NCI-H1092 (cell line): ENCODE measurements at places on chromosomes 7 and 10.

DNA sequence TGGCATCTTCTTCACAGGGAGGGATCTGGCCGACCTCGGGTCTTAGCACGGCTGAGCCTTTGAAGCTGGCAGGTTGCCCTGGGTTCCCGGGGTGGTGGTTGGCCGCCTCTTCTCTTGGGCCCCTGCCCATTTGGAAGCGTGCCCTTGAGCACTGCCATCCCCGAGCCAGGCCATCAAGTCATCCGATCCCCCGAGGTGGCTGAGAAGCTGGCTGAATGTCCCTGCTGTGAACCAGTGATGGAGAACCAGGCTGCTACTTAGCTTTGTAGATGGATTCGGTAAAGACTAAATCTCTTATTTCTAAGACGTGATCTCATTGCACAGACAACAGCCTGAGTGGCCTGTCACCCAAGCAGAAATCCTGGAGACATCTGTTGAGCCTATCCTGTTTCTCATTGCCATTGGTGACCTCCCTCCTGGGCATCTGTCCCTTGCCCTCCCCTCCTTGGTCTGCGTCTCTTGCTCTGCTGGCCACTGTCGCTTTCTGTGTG is 74.3 kb downstream of the GRK5 start:
- peak; percentile 88 for DNase-seq

DNA sequence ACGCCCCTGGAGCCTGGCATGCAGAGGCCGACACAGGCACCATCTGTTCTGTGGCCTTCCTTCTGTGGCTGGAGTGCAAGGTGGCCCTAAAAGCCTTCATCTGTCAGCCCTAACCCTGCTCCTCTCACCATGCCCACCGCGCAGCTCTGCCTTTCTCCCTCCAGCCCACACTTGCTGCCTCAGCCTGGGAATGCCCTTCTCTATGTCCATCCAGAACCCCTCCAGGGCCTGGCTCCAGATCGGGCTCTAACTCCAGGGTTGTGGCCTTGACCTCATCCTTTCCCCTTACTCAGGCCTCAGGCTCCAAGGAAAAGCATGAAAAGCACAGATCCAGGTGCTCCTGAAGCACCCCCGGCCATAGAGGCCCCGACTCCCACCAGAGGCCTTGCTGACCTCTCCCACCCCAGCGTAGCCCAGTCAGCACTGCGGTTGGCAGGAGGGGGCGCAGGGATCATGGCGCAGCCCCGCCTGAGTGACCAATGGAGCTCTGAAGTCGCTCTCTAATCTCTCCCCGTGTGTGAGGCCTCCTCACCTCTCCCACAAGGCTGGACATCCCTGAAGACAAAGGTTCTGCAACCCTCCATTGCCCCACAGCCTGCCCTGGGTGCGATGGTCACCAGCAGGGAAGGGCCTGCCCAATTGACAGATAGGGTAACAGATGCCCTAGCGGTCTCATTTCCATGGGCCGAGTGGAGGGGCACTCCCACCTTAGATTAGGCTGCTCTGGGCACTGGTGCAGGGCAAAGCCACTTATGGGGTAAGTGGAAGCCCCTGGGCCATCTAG is 9.2 kb downstream of the ZCCHC24 start:
- DNase-seq = no peak

GRCh38 chr7:34849986-34850385 is 187.3 kb downstream of the DPY19L1 start:
- no peak for DNase-seq

DNA sequence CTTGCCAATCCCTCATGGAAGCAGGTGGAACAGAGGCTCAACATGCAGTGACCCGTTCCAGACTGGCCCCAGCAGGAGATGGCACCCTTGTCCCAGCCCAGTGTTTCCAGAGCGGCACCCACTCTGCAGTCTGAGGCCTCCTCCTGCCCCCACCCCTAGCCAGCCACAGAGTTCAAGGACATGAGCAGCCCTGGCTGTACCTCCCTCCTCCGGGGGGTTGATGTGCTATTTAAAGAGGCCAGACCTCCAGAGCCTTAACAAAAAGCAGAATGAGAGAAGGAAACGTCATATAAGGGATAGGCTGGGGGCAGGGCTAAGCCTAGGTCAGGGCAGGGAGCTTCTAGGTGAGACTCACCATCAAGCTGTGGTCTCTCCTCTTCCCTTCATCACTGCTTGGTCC is 115.7 kb upstream of the NANOS1 start:
- no peak for DNase-seq

- DNase-seq = no peak
These were observed 118.3 kb upstream of the ZNF438 start for GRCh38 chr10:31149835-31150512.

- DNase-seq = no peak
These were observed 71.4 kb downstream of the WDR37 start for GRCh38 chr10:1127629-1128028.

- no peak for DNase-seq
These were observed 37.2 kb upstream of the SLC35G1 start for GRCh38 chr10:93856349-93857145.

DNA sequence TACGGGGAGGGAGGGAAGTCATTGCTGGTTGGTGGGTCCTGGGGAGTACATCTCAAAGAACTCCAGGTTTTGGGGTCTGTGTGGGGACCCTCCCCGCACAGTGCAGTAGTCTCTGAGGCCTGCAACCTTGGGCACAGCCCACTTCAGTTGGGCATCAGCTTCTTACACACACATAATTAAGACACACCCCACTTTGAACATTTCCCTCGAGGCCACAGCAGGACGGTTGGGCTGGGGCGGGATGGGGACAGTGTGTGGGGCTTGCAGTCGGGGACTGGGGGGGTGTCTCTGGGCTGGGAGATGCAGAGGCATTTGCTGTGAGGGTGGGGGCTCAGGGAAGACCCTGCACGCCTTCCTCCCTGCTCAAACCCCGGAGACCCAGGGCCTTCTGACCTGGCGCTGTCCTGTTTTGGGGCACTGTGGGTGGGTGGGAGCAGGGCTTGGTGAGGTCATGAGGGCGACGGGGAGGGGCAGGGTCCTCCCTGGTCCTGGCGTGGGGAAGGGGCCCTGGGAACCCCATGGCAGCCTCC is 1.3 kb downstream of the LFNG start:
- DNase-seq = no peak

DNA sequence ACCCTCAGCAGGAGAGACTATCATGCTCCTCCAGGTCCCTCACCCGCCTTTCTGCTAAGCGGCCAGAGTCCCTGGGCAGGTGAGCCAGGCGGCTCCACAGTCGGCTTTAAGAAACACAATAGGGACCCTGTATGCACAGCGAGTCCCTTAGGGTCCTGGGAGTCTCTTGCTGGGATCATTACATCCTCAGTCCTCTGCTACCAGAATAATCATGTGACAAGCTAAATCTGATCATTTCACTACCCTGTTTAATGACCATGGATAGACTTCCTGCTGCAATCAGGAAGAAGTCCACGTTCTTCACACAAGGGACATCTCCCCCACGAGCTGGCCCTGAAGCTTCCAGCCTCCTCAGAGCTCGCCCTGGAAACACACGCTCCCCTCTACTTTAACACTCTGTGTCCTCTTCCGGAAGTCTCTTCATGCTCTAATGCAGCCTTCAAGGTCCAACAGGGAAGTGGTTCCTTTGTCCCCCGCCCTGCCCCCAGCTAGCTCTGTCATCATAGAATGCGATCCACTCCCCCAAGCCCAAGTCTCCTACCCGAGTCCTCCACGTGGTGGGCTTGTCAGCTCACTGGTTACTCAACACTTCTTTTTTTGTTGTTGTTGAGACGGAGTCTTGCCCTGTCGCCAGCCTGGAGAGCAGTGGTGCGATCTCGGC is 101.5 kb downstream of the RNF216 start:
- no peak for DNase-seq

GRCh38 chr10:24341371-24341770 is 132.4 kb downstream of the KIAA1217 start:
- DNase-seq = no peak

GRCh38 chr7:18020138-18020715 is 7.4 kb downstream of the PRPS1L1 start:
- no peak for DNase-seq

- DNase-seq = no peak
These were observed 194.8 kb downstream of the GRM8 start for GRCh38 chr7:127057918-127058317.

DNA sequence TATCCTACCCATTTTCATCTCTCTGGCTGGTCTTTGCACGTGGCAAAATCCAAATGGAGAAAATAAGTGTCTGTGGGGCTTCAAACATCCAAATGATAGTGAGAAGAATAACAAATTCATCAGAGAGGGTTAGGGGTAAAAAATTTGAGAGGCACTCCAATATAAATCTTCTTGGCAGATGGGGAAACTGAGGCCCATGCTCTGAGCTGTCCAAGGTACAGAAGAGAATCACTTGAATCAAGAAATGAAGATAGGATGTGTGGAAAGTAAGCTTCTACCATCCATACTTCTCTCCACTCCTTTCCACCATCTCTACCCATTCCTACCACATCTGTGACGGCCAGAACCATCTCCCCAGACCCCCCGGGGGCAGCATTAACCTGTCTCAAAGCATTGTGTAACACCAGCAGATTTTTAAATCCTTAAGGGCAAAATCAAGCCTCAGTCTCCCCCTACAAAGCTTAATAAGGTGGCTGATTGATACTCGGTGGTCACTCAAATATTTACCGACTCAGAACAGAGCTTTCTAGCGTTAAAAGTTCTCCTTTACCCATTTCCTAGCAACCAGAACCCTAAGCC is 818 bp downstream of the GOT1 start:
- DNase-seq = no peak

- DNase-seq = no peak
These were observed 904.6 kb upstream of the SORCS1 start for GRCh38 chr10:108069096-108069495.

- no peak for DNase-seq
These were observed 79.7 kb downstream of the ALOX5 start for GRCh38 chr10:45453639-45454255.

GRCh38 chr7:105257338-105257737 is 131.4 kb downstream of the SRPK2 start:
- DNase-seq = no peak

- DNase-seq = no peak
These were observed 211.9 kb downstream of the CXCL12 start for GRCh38 chr10:44172883-44173607.

DNA sequence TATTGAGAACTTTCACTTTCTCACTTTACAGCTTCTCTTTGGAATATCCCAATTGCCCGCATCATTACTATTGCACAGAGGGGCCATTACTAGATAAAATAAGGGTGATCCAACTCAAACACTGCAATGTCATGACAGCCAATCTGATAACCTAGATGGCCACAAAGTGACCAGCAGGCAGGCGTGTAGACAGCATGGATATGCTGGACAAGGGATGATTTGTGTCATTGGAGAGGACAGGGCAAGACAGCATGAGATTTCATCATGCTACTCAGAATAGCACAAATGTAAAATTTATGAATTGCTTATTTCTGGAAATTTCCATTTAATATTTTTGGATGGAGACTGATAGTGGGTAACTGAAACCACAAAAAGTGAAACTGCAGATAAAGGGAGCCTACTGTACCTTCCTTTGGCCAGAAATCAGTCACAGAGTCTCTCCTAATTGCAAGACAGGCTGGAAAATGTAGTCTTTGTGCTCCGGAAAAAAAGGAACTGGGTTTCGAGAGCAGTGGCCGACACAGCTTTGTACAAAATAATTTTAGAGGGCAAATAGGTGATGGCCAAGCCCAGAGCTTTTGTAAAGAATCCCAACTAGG is 6.1 kb upstream of the GSDME start:
- no peak for DNase-seq

DNA sequence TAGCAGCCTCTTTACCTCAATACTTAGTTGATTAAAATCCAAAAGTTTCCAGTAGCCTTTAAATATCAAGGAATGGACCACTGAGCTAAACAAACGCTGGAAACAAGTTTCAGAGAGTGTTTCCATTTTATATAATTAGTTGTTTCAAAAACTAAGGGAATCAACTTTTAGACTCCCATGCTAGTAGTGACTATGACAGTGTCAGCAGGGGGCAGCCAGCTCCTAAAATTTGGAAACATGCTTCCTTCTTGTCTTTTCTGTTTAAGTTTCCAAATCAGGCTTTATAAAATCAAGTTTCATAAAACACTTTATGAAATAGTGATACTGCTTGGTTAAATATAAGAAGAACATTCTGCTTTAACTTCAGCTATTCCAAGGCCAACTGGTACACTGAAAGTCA is 138.2 kb upstream of the TMEM229A start:
- DNase-seq = no peak

- DNase-seq = peak; percentile 8
These were observed 6.6 kb downstream of the NPC1L1 start for GRCh38 chr7:44534501-44534900.

DNA sequence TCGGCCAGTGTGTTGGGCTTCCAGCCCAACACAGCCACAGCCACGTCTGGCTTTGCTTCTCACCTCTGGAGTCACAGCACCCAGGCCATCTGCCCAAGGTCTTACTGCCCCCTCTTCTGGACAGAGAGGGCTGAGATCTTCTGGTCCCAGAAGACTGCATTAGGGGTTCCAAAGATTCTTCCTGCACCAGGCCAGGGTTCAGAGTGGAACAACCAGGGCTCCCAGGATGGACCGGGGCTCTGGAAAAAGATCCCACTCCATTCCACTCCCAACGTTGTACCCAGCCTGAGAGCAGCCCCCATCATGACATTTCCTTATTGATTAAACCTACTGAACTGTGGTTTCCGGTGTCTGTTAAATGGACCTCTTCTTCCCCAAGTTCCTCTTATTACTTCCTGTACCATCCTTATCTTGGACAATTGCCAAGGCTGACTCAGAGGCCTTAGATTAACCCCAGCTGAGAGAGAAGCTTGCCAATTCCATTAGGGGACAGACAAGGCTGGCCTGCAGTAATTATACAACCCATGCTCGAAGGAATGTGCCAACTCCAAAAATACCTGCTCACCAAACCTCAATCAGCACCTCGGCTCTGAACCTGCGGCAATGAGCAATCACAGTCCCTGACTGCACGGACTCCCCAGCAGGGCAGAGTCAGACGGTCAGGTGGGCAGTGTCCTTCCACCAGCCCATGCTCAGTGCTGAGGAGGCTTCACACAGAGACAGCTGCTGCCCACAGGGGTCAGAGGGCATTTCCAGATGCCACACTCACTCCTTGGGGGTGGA is 47.9 kb upstream of the NPFFR1 start:
- DNase-seq = peak; percentile 14

DNA sequence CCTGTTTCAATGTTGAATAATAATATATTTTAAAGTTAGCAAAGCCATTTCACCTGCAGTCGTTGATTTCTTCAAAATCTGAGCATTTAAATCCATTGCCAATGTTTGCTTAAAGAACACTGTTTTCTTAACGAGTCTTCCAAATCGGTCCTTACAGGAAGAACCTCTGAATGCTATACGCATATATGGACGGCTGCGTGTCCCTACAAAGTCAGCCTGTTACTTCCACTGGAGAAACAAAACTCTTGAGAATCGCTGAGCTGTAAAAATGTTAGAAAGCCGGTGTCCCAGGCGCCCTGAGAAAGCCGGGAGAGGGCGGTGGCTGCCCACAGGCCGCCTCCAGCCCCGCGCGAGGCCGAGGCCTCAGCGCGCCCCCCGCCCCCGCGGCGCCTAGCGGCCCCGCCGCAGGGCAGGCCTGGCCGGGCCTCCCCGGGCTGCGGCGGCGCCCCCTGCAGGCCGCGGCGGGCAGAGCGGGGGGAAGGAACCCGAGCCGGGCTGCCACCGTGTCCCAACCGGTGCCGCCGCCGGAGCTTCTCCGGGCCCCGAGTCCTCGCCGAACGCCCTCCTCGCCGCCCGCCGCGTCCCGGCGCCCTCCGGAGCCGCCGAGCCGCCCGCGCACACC is at the start of gene FHIP2A:
Gene FHIP2A, plus strand, starts transcription at position 488 of the 622 bp plus-strand sequence. CDS start 299 bp downstream, outside the sequence.
- DNase-seq = peak; percentile 24
